ENCODE measurements at places on chromosomes 12 and 14.

GRCh38 chr12:124372831-124373230, 77.9 kb downstream of the RFLNA start:
- DNase-seq, result no peak

- no peak for DNase-seq
Measured at GRCh38 chr14:71362282-71362681, 455.0 kb downstream of the PCNX1 start.

DNA sequence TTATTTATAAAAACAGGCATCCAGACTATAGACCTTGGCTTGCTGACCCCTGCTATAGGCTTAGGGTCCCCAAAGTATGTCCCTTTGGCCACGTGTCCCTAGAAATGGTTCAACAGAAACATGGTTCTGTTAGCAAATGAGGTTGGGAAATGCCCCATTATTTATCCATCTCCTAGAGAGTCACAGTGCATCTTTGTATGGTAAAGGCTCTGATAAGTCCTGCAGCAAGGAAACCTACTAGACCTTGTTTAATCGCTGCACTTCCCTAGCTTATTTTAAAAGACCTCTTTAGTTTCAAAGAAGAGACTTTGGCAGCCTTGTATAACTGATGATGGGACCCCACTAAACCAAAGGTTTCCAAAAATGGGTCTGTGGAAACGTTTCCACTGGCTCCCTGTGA, 471.5 kb downstream of the MED13L start:
- no peak for DNase-seq

GRCh38 chr12:92191061-92191460, 45.4 kb upstream of the BTG1 start:
- no peak for DNase-seq

GRCh38 chr14:65361920-65362319, 50.6 kb upstream of the FUT8 start:
- no peak for DNase-seq

DNA sequence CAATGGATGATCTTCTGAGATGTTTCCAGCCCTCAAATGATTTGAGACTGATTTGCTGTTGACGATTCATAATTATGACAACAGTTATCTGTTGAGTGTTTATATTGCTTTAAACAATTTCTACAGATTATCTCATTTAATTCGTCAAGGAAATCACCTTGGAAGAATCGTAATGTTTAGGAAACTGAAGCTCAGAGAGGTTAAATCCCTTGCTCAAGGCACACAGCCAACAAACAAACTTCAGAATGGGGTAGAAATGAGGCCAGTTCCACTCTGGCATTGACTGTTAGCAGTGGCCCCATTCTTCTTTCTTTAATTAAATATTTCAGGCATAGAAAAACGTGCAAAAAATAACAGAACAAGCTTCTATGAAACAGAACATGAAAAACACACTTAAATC, 4.0 kb upstream of the WSCD2 start:
- DNase-seq, result no peak

- DNase-seq, result no peak
Measured at GRCh38 chr12:94190623-94191022, 42.2 kb downstream of the PLXNC1 start.

GRCh38 chr12:113645183-113645582, 173.5 kb upstream of the LHX5 start:
- DNase-seq, result no peak

- DNase-seq, result peak; percentile 61
Measured at GRCh38 chr12:54439521-54440255, 20.6 kb upstream of the ITGA5 start.

DNA sequence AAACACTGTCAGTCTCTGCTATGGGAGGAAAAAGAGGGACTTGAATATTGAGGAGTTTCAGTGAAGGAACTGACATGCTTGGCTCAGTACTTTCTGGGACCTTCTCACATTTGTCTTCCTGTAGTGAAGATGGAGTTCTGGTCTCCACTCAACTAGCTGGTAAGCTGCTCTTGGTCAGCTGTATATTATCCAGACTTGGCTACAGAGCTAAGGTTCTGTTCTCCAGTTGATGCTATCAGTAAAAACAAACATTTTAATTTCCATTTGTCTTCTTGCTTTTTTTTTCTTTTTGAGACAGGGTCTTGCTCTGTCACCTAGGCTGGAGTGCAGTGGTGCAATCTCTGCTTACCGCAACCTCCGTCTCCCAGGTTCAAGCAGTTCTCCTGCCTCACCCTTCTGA, 5.3 kb downstream of the RNF34 start:
- DNase-seq, result no peak

- no peak for DNase-seq
Measured at GRCh38 chr14:43735932-43736331, 771.2 kb downstream of the FSCB start.

DNA sequence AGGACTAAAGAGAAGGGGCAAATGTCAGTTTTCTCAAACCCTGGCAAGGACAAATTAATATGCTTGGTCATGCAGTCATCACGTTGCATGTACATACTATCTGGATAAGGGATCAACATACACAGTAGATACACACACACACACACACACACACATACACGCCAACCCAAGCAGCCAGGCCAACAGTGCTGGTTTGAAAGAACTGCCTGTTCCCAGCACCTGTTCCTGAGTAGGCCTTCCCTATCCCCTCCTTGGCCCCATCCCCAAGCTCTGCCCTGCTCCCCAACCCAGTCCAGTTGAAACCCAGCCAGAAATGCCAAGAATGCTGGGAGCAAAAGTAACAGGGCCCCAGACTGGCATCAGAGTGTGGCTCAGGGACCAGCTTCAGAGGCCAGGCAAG, 4.4 kb downstream of the ITGA7 start:
- no peak for DNase-seq

DNA sequence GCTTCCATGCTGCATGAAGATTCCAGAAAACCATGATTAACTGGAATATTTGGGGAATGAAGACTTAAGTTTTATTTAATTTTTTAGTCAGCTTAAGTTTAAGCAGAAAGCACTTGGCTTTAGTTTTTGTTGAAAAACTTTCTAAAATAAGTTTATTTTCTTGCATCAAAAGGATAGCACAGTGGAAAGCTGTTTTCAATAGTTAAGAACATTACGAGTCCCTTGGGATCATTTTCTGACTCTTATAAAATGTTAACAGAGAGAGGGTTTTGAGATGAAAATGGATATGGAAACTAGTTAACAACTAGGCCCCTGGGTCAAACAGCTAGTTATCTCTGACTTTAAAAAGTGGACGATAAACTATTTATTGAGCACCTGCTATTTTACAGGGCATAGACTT, 181.9 kb upstream of the SLC38A2 start:
- DNase-seq, result no peak

- DNase-seq, result no peak
Measured at GRCh38 chr12:19462406-19462805, 23.1 kb downstream of the AEBP2 start.

DNA sequence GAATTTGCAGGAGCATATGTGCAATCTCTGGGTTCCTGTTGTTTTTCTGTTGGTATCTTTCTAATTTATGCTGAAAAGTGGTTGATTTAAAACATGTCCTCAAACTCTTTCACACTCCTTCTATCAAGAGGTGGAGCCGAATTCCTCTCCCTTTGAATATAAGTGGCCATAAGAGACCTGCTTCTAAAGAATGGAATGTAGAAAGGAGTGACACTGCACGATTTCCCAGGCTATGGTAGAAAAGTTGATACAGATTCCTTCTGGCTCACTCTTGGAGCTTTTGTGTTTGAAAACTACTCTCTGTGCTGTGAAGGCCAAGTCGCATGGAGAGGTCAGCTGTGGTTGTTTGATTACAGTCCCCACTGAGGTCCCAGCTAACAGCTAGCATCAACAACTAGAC, 613.2 kb downstream of the ETNK1 start:
- no peak for DNase-seq

GRCh38 chr14:73170686-73171085, 34.4 kb downstream of the PSEN1 start:
- DNase-seq, result no peak

- no peak for DNase-seq
Measured at GRCh38 chr14:21169573-21169972, 13.7 kb upstream of the OR5AU1 start.

DNA sequence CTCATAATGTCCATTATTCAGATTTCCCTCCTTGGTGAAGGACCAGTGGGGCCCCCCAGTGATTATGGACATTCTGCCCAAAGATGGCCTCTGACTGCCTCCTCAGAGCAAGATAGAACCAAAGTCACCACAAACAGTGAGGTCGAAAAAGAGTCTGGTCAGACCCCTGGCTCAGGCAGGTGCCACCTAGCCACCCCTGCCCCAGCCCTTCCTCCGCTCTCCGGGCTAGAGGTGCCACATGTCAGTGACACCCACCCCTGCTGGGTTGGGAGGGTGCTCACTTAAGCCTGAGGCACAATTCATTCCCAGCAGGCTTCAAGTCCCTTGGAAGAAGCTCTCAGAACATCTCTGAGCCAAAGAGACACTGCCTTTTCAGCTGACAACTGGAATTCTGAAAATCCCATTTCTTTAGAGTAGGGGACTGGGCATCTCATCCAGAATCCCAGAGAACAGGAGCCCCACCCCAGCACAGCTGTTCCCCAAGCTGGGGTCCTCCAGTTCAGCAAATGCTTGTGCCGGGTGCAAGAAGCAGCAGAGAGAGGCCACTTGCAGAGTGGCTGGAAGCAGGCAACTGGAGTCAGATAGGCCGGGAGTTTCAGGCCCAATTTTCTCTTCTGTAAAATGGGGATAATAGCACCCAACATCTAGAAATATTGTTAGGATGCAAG, 50.3 kb downstream of the ISCA2 start:
- no peak for DNase-seq

DNA sequence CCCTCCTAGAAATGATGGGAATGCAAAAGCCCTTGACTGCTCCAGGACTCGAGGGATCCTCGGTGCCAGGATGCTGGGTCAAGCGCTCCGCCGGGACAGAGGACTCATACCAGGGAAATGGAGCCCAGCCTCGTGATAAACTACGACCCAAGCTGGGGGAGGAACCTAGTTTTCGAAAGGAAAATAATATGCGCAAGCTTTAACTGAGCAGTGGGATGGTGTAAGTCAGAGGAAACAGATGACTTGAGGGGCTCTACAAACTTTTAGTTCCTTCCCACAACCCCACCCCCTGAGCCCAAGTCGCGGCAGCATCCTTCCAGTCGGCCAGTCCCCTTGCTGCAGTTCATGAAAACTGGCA, 654 bp upstream of the SUPT16H start:
- no peak for DNase-seq

- DNase-seq, result no peak
Measured at GRCh38 chr12:100311317-100311716, 44.3 kb downstream of the SCYL2 start.

DNA sequence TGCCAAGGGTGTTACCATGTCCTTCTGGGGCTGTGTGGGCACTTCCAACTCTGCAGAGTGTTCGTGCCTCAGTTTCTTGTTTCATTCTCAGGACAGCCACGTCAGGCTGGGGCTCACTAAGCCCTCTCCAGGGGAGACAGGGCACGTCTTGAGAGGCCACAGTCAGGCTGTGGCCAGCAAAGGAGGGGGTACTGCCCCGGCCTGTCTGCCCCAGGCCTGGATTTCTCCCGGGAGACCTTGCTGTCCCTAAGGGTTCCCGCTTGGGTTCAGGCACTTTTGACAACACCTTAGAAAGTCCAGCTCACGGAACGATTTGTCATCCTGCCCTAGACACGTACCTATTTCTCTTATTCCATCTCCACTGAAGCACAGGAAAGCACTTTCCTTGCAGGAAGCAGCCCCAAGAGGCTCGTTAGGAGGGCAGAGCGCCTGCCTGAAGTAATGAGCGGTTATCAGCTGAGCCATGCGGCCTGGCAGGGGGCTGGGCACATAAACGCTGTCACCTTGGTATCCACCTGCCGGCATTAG, 290.4 kb upstream of the RTL1 start:
- DNase-seq, result no peak

- DNase-seq, result no peak
Measured at GRCh38 chr14:99360774-99361595, 89.0 kb upstream of the BCL11B start.

- DNase-seq, result peak; percentile 60
Measured at GRCh38 chr14:99752486-99753121, 40.6 kb upstream of the EML1 start.

GRCh38 chr12:1915082-1915968, 3.1 kb downstream of the CACNA2D4 start:
- no peak for DNase-seq

GRCh38 chr14:64993266-64993930, 6.7 kb downstream of the FNTB start:
- DNase-seq, result no peak

GRCh38 chr14:95730126-95730525, 16.2 kb upstream of the TCL1A start:
- no peak for DNase-seq

DNA sequence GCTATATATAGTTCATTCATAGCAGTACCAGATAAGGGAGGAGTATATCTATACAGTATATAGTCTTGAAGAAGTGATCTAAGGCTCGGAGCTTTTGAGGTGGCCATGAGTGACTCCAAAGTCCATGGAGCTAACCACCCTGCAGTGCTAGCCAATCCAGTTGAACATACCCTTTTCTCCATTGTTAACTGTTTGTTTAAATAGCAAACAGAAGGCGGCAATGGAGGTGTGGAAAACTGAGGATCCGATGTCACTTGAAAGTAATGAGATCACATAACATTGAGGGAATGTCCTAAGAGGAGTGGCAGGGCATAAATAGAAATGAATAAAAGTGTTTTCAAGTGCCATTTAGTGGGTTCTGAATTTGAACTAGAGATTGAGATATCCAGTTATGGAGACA, 12.4 kb upstream of the SNAPC1 start:
- no peak for DNase-seq

DNA sequence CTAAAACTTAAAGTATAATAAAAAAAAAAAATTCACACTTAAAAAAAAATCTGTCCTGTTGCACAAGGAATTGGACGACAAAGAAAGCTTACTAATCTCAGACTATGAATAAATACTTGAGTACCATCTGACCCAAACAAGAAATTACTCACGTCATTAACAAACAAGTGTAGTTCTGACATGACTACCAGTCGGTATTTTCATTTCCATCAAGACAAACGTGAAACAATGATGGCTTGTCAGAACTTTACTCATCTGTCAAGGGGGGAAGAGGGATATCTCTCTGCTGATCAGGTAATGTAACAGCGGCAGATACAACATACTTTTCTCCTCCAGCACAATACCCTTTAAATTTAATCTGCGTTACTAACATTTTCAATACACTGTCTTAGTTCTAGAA, 78.3 kb downstream of the CDK17 start:
- DNase-seq, result no peak

GRCh38 chr12:57539-57938, 9.0 kb upstream of the IQSEC3 start:
- DNase-seq, result no peak
